Dermis microvascular lymphatic vessel endothelial cell (primary cell): ENCODE measurements at places on chromosomes 1 and 21. TPM values are rescaled to one million over a fixed set of nuclear protein-coding genes. Genes with fewer than 3 reads are reported as not detected.
A peak's percentile ranks its signal among the peaks of the same experiment; 100 is the strongest.

The DIRAS3 gene
- total RNA-seq, result 0.13 and 1.3 TPM in 2 replicates

The NTNG1 gene
- total RNA-seq, result 0.13 TPM in 2 replicates

The MPZ gene
- total RNA-seq, result 1.5 and 2.0 TPM in 2 replicates

DNA sequence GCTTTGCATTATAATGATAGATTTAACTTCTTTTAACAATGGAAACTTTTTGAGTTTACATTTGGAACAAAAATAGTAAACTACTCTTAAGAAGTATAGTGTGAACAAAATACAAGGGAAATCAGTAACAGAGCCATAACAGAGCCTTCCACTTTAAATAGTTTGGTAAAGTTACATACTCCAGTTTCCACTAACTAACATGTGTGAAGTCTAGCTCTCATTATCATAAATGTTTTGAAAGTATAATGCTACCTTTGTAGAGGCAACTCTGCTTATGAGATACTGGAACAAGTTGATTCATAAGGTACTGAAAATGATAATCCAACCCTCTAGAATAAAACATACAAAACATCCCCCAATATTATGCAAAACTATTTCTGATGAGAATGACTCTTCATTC is 1155.1 kb upstream of the ADGRL2 start:
- no peak for DNase-seq

GRCh38 chr1:35274197-35274596 is 5.7 kb downstream of the ZMYM4 start:
- DNase-seq, result no peak

GRCh38 chr1:85062425-85063026 is 14.2 kb upstream of the MCOLN3 start:
- DNase-seq, result no peak

- DNase-seq, result no peak
Measured at GRCh38 chr1:74522148-74522547, 9.7 kb upstream of the LRRC53 start.

GRCh38 chr1:111671852-111672251 is 52.3 kb downstream of the RAP1A start:
- no peak for DNase-seq

DNA sequence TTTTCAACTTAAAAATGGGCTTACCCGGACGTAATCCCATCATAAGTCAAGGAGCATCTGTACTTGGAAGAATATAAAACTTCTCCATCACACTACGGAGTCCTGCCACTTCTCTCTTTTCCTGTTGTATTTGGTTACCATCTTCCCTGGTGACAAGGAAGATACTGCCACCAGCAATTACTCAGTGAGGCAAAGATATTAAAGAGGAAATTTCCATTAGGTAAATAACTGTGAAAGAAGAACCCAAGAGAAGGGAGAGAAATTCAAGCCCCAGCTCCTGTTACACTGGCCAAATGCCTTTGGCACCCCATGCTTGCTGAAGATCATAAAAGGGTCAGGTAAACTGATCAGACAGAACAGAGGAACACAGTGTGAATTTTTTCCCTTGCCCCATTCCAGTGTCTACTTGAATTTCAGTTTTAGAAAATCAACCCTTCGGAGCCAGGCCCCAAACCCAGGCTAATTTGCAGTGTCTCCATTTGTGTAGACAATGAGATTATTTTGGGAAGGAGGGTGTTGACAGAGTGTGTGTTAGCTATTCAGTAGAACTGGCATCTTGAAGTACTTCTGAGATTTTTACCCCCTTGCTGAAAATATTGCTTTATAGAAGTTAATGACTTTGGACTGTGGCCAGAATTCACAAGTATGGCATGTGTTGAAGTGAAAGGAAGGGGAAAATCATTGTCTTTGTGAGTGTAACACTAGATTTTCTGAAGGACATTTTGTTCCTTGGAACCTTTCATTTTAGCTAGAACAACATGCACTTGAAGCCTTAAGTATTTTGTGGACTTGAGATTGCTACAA is 167.1 kb downstream of the DHRS3 start:
- peak; percentile 46 for DNase-seq
